AG10803 (cell line): ENCODE measurements at places on chromosomes 1 and 21.

- DNase-seq = peak; percentile 64
These were observed 1.5 kb upstream of the COL16A1 start for GRCh38 chr1:31705080-31705866.

DNA sequence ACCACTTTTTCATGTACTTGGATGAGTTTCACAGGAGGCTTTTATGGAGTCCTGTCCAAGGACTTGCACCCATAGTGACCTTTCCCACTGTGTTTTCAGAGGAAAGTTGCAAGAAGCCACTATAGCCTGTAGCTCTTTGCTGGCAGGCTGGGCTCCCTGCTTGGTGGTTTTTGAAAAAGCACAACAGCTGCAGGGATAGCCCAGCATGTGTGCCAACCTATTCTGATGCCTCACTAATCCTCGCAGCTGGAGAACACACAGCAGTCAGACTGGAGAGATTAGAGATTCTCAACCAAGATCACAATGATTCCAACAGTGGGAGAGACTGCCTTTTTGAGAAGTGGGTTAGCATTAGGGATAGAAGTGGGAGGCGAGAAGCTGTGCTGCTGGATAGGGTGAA, 24.1 kb upstream of the ARHGEF11 start:
- DNase-seq = no peak

GRCh38 chr1:57222307-57222706, 201.6 kb downstream of the DAB1 start:
- peak; percentile 9 for DNase-seq

DNA sequence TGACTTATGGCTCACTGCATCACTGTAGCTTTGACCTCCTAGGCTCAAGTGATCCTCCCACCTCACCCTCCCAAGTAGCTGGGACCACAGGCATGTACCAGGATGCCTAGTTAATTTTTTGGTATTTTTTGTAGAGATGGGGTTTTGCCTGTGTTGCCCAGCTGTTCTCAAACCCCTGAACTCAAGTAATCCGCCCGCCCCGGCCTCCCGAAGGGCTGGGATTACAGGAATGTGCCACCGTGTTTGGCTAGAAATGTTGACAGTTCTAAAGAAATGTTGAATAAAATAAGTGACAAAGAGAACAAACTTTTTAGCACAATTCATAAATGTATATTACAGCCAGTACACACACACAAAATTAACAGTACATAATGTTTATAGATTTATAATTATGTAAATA, 1586.1 kb downstream of the NCAM2 start:
- DNase-seq = no peak

DNA sequence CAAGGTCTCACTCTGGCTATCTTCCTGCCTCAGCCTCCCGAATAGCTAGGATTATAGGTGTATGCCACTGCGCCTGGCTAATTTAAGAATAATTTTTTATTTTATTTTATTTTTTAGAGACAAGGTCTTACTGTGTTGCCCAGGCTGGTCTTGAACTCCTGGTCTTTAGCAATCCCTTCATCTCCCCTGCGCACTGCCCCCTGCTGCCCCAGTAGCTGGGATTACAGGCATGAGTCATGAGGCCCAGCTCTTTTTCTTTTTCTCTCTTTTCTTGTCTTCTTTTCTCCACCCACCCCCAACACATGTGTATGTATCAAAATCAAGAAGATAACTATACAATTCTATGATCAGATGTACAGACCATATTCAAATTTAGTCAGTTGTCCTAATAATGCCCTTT, 87.2 kb downstream of the PEX14 start:
- DNase-seq = no peak

GRCh38 chr1:225962440-225962975, 21.5 kb upstream of the LEFTY2 start:
- DNase-seq = no peak

- DNase-seq = no peak
These were observed 118.0 kb downstream of the IER5 start for GRCh38 chr1:181206513-181206912.

DNA sequence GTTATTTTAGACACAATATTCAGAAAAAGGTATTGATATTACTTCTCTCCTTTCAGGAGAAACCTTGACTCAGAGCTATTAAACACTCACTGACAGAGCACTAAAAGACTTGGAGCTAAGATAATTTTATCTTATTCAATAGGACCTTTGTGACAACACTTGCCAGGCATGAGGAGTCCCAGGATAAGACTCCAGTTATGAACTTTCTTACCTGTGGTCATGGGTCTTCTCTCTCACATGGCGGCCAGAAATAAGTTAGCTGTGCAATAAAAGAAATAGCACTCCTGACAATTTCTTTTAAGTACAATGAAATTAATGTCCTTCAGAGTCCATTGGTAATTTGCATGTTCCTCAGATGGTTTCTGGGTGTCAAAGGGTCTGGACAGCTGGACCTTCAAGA, 382.1 kb downstream of the BRINP3 start:
- no peak for DNase-seq

GRCh38 chr1:213519098-213519497, 468.1 kb downstream of the RPS6KC1 start:
- no peak for DNase-seq

GRCh38 chr1:186340772-186341171, 34.3 kb downstream of the TPR start:
- DNase-seq = no peak

DNA sequence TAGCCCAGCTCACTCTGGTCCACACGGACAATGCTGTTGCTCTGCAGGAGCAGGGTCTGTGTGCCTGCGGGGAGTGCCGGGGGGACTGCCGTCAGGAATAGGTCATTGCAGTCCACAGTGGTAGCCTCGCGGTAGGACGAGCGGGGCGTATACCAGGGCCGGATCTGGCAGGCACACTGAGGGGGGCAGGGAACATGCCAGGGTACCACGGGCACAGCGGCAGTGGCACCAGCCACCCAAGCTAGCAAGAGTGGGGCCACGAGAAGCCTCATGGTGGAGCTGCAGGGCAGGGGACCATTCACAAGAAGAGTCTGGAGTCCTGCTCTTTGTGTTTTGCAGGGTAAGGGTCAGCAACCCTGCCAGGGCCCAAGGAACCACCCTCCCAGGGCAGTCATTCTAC, 65.8 kb downstream of the LRRN2 start:
- DNase-seq = no peak

GRCh38 chr1:15137809-15138208, 15.7 kb upstream of the TMEM51 start:
- no peak for DNase-seq

DNA sequence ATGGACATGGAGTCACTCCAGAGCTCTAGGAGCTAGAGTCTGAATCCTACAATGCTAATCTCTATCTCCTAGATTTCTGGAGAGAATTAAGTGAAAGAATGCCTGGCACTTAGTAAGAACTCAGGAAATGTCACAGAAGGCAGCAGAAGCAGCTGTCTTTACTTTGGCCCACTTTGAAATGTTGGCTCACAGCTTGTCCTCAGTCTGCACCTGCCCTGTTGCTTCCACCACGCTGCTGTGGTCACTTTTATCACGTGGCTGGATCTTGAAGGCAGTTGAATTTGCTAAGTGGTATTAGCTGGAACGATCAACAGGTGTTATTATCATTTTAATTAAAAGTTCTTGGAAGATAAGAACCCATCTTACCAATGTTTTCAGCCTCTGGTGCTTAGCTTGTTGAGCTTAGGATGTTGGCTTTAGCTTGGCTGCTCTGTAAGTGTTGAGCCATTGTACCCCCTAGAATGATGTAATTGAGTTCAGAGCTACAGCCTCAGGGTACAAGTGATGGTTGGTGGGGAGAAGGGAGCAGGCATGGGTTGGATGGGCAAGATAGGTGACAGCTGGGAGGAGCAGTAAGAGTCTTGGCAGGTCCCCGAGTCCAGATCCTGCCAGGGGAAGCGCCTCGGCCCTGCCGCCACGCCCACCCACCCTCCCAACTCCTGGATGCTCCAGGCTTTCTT, 41.9 kb upstream of the EPS8L3 start:
- DNase-seq = peak; percentile 58

- no peak for DNase-seq
These were observed 27.8 kb downstream of the CCDC185 start for GRCh38 chr1:223421025-223421424.

- DNase-seq = no peak
These were observed 177.5 kb downstream of the HIVEP3 start for GRCh38 chr1:41741244-41741643.

DNA sequence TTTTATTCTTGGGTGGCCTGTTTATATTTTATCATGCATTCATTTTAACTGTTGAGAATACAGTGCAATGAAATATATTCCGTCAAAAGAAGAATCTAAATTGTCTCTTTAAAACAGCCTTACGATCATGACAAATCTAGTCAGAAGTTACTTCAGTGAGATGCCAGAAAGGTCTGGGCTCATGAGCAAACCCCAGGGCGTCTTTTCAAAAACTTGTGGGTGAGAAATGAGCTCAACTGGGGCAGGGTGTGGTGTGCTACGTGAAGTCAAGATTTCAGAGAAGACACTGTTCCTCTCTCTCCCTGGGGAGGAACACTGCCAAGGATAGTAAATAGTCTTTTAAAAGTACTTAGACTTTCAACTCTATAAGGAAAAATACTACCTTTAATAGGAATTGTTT, 13.4 kb upstream of the UAP1 start:
- peak; percentile 84 for DNase-seq

DNA sequence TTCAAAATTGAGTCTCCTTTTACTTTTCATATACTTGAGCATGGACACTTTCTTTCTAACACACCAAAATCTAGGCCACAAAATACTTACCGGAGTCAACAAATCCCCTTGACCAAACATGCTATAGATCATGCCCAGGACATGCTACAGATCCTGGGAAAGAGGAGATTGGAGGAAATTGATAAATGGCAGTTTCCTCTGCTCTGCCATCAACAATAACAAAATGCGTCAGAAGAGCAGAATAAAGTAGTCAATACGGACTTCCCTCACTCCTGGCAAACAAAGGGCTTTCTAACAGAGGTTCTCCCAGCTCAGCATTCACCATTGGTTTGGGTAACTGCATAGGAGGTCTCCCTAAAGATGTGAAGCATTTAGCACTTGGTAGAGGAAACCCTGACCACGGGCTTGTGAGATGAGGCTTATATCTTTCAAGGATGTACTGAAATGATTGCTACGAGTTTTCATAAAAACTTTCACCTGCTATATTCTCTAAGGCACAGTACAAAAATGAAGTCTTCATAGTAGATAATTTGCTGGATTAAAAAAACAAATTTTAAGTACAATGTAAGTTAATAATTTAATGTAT, 283.8 kb upstream of the RUNX1 start:
- DNase-seq = no peak

- peak; percentile 43 for DNase-seq
These were observed 259.3 kb upstream of the CACYBP start for GRCh38 chr1:174740249-174740968.

- no peak for DNase-seq
These were observed 172.7 kb downstream of the PTPRU start for GRCh38 chr1:29408831-29409605.

DNA sequence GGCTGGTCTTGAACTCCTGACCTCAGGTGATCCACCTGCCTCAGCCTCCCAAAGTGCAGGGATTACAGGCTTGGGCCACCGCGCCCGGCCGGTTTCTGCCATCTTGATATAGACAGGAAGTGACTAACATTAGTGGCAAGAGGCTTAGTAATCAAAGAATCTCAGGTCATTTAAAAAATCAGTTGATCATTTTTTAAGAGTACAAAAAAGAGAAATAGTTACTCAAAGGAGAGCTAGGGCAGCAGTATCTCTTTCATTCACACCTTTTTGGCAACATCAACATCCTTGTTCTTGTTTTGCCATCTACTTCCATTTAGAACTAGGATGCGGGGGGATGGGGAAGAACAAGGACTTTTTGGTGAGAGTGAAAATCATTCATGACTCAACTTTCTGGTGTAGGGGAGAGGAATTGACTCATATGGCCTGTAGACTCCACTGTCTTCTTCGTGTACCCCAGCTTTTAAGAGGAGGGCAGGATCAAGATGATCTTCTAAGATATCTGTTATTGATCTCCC, 8.8 kb downstream of the FCRLB start:
- peak; percentile 48 for DNase-seq

GRCh38 chr1:159845751-159846629, 16.5 kb downstream of the VSIG8 start:
- no peak for DNase-seq

DNA sequence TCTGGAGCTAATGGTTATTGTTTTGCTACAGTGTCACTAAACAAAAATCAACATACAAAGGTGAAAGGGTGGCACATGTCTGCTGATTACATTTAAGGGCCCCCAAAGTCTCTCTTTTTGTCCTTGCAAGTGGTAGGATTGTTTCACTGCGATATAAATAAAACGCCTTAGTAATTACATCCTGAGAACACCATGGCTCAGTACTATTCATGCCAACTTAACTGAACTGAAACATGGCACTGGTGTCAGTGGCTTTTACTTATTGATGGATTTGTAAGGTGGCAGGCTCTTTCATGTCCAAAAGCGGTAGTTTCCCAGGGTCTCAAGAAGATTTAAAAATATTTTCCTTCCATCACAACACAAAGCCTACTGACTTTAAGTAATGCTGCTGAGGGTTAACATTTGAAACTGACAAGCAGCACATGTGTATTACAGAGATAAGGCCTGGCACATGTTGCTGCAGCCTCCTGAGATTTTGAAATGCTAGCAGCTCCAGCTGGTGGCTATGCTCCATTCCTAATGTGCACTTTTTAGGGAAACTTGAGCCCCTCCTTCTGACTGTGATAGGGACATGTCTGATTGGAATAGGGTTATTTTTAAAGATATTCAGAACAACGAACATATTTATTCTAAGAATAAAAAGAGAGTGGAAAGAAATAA, 86.8 kb downstream of the ATP1B1 start:
- DNase-seq = peak; percentile 7

GRCh38 chr1:173639102-173639501, 4.0 kb downstream of the TEX50 start:
- DNase-seq = no peak
